ENCODE measurements at places on chromosomes 7 and 10.

DNA sequence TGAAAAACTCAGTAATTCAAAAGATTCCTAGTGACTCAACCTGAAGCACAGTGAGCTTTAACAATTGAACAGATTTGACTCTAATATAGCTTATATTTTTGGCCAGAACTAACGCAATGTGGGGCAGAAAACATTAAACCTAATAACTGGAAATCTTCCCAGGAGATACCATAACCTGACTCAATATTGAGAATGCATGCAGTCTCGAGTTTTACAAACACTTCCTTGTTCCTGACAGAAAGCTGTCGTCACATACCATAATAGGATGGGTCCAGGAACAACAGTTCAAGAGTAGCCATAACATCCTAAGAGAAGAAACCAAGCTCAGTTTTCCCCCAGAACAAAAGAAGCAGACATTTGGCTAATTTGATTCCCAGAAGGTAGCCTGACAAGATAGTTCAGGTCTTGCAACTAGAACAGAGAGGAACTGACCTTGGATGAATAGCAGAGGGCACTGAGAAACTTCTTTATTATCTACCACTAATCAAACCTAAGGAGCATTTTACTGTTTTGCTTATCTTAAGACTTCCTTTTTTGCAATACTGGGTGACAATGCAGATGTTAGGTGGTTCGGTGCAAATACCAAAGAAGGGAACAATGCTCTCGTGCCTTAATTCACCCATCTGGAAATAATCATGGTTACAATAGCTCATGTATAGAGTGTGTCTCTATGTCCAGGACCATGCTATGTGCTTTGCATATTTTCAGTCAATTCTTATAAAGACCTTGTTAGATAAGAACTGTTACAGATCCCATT is 38.6 kb upstream of the ACSL5 start:
- no peak for DNase-seq

- no peak for DNase-seq
These were observed 10.3 kb downstream of the TBL2 start for GRCh38 chr7:73567846-73568685.

DNA sequence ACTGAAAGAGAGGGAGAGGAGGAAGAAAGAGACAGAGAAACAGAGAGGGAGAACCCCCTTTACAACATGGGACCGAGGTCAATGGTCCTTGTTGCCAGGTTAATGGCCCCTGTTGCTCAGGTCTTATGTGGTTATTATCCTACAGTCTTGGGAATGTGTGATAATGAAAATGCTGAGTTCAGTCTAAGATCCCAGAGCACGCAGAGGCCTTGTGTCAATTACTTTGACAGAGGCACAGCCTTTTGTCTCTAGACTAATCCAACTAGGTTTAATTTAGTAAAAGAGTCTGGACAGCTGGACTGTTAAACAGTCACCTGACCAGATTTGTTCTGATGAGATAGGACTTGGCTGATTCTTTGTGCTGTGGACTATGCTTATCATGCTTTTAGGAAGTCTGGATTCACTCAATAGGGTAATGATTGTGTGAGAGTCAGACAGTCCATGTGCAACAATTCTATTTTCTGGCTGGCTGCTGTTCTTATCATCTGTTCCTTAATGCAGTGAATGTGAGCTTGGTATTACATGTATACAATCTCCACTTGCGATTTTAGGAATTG is 157.4 kb upstream of the MAGI2 start:
- no peak for DNase-seq

GRCh38 chr7:135998081-135998480 is 20.9 kb upstream of the MTPN start:
- DNase-seq = no peak

- DNase-seq = no peak
These were observed 23.4 kb downstream of the DOCK4 start for GRCh38 chr7:112182749-112183148.

DNA sequence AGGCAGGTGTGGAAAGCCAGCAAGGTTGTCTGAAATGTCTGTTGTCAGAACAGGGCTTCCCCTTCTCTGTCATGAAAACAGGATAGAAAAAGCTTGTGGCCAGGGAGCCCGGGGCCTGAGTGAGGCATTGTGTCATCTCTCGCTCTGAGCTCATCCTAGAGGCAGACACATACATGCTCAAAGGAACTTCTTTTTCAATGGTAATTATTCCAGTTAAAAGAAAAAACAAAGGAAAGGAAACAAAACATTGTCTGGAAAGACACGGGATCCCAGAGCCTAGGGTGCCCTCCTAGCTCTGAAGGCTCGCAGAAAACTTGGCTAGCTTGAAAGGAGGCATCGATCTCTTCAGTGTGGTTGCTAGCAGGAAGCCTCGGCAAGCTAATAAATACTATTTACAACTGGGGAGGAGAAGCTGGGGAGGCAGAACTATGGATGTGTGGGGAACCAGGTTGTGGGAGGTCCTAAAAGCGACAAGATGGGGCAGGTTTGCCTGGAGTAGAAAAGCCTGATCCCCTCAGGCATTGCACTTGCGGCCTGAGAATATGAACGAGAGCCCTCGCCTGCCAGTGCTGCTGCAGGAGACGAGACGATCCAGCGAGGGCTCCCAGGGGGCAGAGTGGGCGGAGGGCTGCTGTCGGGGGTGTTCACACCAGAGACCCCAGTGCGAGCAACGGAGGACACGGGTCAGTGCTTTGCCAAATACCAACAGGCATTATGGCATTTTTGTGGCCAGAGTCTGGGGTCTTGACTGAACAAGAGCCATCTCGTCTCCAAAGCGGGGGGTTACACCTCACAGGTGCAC is 32.8 kb upstream of the DGKI start:
- DNase-seq = no peak

GRCh38 chr10:132413226-132414205 is 16.5 kb downstream of the PWWP2B start:
- DNase-seq = no peak

- no peak for DNase-seq
These were observed at the start of gene ZNF365 for GRCh38 chr10:62373995-62374861. Gene ZNF365, plus strand, starts transcription at chr10:62374369. Its CDS starts 1,825 bp downstream, at chr10:62376194.

- DNase-seq = no peak
These were observed 62.9 kb upstream of the FAM171A1 start for GRCh38 chr10:15433850-15434537.

DNA sequence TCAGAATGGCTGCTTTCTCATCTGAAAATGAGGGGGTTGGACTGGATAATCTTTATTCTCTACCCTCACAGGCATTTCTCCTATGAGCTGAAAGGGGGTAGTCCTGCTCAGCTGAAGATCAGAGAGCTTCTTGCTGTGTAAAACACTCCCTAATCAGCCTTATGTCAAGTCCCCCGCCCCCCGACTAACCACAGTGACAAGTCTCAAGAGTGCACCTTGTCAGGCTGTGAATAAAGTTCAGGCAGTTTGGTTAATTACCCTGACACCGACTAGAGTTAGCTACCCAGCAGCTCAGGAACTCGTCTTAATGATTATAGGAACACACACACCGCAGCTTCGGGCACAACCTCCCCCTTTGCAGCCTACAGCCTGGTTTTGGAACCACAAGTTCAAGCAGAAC is 513.7 kb downstream of the RPS24 start:
- no peak for DNase-seq

- DNase-seq = no peak
These were observed 107.7 kb upstream of the KCND2 start for GRCh38 chr7:120165227-120165626.

GRCh38 chr10:117662751-117663540 is 120.4 kb downstream of the EMX2 start:
- DNase-seq = no peak

DNA sequence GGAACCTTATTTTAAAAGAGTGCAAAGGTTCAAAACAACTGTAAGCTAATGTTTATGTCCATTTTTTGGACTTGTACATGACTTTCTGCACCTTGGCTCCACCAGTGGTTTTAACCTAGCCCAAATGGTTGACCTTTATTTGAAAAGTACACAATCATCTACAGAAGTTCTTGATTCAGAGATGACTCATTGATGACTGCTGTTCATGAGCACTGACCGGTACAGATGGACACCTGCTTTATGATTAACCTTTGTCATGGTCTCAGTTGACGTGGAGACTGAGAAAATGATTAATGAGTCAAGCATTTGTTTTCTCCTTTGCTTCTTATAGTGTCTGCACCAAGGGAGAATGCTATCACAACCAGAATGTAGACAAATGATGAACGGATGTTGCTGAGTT is 55.7 kb upstream of the PTER start:
- DNase-seq = no peak

- DNase-seq = no peak
These were observed 138.4 kb upstream of the CTTNBP2 start for GRCh38 chr7:118011652-118012051.

DNA sequence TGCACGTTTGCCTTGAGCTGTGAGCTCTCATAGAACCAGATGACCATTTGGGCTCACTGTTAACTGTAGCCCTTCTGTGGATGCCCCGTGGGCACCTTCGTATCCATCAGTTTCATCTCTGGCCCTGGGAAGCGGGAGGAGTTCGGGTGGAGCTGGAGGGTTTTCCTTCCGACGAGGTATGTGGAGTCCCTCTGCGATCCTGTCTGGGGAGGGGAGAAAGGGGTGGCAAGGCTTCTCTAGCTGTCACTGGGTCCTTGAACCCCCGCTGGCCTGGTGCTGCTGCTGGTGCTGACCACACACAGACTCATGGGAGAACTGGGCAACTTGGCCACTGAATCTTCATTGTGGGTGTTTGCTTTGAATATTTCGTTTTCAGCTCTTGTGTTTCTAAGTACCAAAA is 32.7 kb downstream of the INPP5A start:
- DNase-seq = no peak
